ENCODE measurements at places on chromosomes 13 and 19. TPM values are rescaled to one million over a fixed set of nuclear protein-coding genes. Genes with fewer than 3 reads are reported as not detected.

- H3K27me3 ChIP-seq: no peaks in the 10 kb centered on the region
- no peak for DNase-seq
- H3K4me1 ChIP-seq: peaks cover 94% of the 10 kb centered on the region
- H3K36me3 ChIP-seq: no peaks in the 10 kb centered on the region
- no peak overlapping the region for H3K4me3 ChIP-seq
Measured at GRCh38 chr19:51807111-51807701, 12.2 kb downstream of the FPR3 start.

GRCh38 chr13:106089261-106089980 is 446.0 kb downstream of the EFNB2 start:
- no peaks in the 10 kb centered on the region for H3K4me1 ChIP-seq
- no peak overlapping the region for H3K27ac ChIP-seq

- H3K27ac ChIP-seq: no peak overlapping the region
- H3K36me3 ChIP-seq: no peaks in the 10 kb centered on the region
- no peak overlapping the region for H3K4me3 ChIP-seq
- H3K4me1 ChIP-seq: no peaks in the 10 kb centered on the region
Measured at GRCh38 chr19:1549332-1549945, 18.7 kb downstream of the MEX3D start.

DNA sequence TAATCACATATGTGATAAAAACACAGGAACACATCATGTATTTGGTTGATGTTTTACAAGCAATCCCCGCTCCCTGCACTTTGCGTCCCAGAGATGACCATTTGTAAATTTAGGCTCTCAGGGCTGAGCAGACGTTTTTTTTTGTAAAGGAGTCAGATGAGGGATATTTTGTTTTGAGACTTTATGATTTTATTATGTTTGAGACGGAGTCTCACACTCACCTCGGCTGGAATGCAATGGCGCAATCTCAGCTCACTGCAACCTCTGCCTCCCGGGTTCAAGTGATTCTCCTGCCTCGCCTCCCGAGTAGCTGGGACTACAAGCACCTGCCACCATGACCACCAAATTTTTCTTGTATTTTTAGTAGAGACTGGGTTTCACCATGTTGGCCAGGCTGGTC is 1.4 kb downstream of the TLE6 start:
- no peak overlapping the region for H3K4me3 ChIP-seq
- H3K27me3 ChIP-seq: no peaks in the 10 kb centered on the region
- no peaks in the 10 kb centered on the region for H3K36me3 ChIP-seq
- H3K4me1 ChIP-seq: peaks cover 47% of the 10 kb centered on the region
- H3K27ac ChIP-seq: no peak overlapping the region
- DNase-seq: no peak

CBY2 gene
- not detected for total RNA-seq

- no peaks in the 10 kb centered on the region for H3K27me3 ChIP-seq
- H3K4me3 ChIP-seq: no peak overlapping the region
- no peaks in the 10 kb centered on the region for H3K36me3 ChIP-seq
- no peak for DNase-seq
Measured at GRCh38 chr13:77857531-77858209, 61.0 kb downstream of the EDNRB start.

GRCh38 chr19:5073153-5073844 is 104.4 kb downstream of the KDM4B start:
- H3K27ac ChIP-seq: no peak overlapping the region
- peaks cover 21% of the 10 kb centered on the region for H3K36me3 ChIP-seq
- DNase-seq: no peak
- H3K27me3 ChIP-seq: no peaks in the 10 kb centered on the region
- H3K4me3 ChIP-seq: no peak overlapping the region

DNA sequence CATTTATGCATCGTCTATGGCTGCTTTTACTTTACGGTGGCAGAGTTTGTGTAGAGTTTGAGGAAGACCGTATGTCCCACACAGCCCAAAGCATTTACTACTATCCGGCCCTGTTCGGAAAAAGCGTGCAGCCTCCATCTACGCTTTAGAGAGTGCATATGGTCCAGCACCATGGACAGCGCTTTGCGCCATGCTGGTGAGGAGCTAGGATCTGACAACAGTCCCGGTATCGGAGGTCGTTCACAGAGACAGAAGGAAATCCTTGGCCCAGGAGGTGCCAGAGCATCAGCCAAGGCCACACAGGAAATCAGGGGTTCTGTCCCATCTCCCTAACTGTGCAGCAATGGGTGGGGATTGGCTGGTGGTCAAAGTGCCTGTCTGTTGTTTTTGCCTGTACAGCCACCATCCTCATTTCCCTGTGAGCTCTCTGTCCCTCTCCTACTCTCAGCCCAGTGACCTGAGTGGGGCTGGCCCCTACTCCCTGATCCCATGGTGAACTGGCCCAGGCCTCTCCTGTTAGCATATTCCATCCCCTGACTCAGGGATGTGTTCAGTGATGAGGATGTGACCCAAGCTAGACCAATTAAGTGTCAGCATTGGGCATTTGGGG is 16.2 kb upstream of the PRODH2 start:
- no peak overlapping the region for H3K27ac ChIP-seq
- H3K27me3 ChIP-seq: peaks cover 5% of the 10 kb centered on the region
- peak; percentile 80 for DNase-seq
- no peak overlapping the region for H3K4me3 ChIP-seq
- H3K4me1 ChIP-seq: no peaks in the 10 kb centered on the region

GJB6 gene
- total RNA-seq: not detected

NCR1 gene
- not detected for total RNA-seq

DNA sequence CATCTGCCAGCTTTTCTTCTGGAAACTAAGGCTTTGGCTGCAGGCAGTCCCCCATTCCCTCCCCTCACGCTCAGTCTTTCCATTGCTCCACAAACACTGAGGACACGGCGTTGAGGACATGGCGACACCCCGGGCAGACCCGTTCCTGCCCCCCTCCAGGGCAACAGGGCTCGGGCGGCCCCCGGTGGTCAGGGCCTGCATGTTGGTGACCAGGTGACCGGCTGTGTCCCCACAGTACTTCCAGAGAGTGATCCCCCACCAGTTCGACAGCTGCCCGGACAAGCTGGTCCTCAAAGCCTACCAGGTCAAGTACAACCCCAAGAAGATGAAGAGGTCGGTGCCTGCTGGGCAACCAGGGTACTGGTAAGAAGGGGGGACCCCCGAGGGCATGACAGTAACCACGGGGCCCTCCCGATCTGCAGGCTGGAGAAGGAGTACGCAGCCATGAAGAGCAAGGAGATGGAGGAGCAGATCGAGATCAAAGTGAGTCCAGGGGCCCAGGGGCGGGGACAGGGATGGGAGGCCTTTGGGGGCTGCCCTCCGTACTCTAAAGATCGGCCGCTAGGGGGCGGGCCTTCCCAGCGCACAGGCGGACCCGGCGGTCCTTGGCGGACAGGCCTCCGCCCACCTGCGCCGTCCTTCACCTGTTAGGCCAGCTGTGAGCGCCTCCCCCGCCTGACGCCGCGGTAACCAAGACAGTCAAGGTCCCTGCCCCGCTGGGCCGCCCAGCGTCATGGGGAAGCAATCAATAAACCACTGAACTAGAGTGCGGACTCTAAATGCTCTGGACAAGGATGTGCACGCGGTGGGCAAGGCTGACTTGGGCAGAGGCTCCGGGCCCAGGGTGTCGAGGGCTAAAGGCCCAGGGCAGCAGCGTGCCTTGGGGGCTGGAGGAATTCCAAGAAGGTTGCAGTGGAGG is 21.1 kb downstream of the PRR36 start:
- no peaks in the 10 kb centered on the region for H3K27me3 ChIP-seq
- H3K27ac ChIP-seq: no peak overlapping the region
- peaks cover 14% of the 10 kb centered on the region for H3K4me1 ChIP-seq
- peaks cover 9% of the 10 kb centered on the region for H3K36me3 ChIP-seq
- DNase-seq: no peak
- H3K4me3 ChIP-seq: no peak overlapping the region

DNA sequence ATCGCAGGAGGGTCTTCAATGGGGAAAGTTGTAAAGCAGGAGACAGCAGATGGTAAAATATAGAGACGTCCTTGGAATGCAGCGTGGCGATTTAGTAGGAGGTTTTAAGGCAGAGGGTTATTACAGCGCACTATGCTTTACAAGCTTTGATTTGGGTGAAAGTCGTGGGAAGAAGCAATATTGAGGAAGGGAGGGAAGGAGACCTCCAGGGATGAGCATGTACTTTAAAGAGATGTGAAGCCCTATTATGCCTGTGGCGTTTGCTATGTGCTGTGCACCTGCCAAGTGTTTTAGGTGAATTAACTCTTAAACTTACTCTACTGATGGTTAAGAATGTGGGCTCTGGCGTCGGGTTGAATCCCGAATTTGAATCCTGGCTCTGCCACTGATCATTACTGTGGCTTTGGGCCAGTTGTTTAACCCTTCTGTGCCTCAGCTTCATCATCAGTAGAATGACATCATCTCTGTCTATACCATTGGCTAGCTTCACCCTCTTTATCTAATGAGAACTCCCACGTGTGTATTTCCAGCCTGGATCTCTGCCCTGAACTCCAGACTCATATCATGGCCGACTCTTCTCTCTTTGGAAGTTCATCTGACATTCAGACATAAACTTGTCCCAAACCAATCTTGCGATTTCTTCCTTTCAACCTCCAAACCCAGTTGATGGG is 583 bp downstream of the CCDC61 start:
- H3K27ac ChIP-seq: peak overlapping the region; percentile 89
- peak overlapping the region; percentile 84 for H3K4me3 ChIP-seq
- H3K36me3 ChIP-seq: no peaks in the 10 kb centered on the region
- H3K4me1 ChIP-seq: peaks cover 22% of the 10 kb centered on the region
- no peak for DNase-seq
- no peaks in the 10 kb centered on the region for H3K27me3 ChIP-seq

CHST8 gene
- total RNA-seq: not detected

CYP2A6 gene
- not detected for total RNA-seq

DNA sequence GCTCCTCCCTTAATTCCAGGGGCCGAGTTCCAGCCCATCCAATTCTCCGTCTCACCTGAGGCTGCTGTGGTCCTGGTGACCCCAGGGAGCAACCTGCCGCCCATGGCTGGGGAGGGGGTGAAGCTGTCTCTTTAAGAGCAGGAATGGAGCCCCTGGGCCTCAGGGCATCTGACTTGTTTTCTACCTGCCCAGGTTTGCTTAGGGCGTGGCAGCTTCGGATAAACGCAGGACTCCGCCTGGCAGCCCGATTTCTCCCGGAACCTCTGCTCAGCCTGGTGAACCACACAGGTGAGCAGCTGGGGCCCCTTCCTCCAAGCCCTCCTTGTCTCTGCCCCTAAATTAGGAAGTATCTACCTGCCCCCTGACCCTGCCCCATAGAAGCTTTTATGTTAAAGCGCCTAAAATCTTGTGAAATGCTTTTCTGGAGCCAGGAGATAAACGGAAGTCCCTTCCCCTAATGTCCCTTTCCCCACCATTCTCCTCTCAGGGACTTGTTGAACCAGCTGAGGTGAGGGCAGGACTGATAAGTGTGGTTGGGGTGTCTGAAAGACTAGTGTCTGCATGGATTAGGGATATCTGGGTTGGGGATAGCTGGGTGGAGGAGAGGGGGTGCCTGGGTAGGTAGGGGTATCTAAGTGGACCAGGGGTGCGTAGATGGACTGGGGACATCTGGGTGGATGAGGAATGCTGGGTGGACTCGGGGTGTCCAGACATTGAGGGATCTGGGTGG is 614 bp downstream of the FXYD3 start:
- no peak overlapping the region for H3K4me3 ChIP-seq
- peaks cover 6% of the 10 kb centered on the region for H3K4me1 ChIP-seq
- no peaks in the 10 kb centered on the region for H3K36me3 ChIP-seq

GRCh38 chr13:46577696-46578589 is 25.0 kb downstream of the LRCH1 start:
- DNase-seq: no peak
- H3K27me3 ChIP-seq: no peaks in the 10 kb centered on the region
- H3K4me1 ChIP-seq: peaks cover 73% of the 10 kb centered on the region
- H3K4me3 ChIP-seq: no peak overlapping the region
- no peaks in the 10 kb centered on the region for H3K36me3 ChIP-seq

DNA sequence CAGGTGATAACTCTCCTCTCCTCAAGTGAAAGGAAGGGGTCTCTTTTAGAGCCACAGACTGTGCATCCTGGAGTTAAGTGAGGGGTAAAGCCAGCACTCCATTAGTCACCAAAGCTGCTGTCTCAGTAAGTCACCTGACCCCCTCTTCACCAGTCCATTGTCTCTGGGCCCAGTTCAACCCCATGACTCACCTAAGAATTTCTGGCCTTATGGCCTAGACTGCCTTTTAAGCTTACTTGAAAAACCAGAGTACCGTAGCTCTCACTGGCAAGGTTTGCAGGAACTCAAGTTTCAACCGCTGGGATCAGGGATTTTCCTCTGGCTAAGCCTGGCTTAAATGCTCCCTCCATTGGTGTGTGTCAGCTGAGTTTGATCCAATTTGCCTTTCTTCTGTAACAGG is 23.4 kb upstream of the EID2 start:
- no peaks in the 10 kb centered on the region for H3K27me3 ChIP-seq
- DNase-seq: no peak
- no peaks in the 10 kb centered on the region for H3K36me3 ChIP-seq
- H3K4me1 ChIP-seq: peaks cover under 1% of the 10 kb centered on the region
- H3K4me3 ChIP-seq: no peak overlapping the region

DNA sequence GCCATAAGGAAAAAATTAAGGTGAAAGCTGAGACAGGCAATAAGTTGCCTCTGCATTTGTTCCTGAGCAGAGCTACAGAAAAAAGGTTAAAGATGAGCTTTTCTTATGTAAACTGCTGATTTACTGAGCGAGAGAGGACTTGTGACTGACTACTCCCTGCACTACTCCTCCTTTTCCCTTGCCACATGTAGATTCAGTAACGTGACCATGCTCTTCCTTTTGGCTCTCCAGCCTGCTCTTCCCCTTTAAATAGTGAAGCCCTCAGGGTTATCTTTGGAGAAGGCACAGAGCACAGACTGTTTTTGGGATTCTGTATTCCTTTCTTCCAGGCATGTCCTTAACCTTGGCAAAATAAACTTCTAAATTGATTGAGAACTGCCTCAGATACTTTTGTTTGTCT is 630.2 kb downstream of the UQCRFS1 start:
- no peaks in the 10 kb centered on the region for H3K27me3 ChIP-seq
- H3K4me3 ChIP-seq: no peak overlapping the region
- H3K36me3 ChIP-seq: no peaks in the 10 kb centered on the region
- no peak overlapping the region for H3K27ac ChIP-seq

PLPP2 gene
- 1.3 TPM for total RNA-seq

- DNase-seq: no peak
- no peak overlapping the region for H3K27ac ChIP-seq
- H3K27me3 ChIP-seq: no peaks in the 10 kb centered on the region
- no peaks in the 10 kb centered on the region for H3K4me1 ChIP-seq
- no peaks in the 10 kb centered on the region for H3K36me3 ChIP-seq
Measured at GRCh38 chr13:107079423-107080049, 511.6 kb upstream of the ARGLU1 start.

DNA sequence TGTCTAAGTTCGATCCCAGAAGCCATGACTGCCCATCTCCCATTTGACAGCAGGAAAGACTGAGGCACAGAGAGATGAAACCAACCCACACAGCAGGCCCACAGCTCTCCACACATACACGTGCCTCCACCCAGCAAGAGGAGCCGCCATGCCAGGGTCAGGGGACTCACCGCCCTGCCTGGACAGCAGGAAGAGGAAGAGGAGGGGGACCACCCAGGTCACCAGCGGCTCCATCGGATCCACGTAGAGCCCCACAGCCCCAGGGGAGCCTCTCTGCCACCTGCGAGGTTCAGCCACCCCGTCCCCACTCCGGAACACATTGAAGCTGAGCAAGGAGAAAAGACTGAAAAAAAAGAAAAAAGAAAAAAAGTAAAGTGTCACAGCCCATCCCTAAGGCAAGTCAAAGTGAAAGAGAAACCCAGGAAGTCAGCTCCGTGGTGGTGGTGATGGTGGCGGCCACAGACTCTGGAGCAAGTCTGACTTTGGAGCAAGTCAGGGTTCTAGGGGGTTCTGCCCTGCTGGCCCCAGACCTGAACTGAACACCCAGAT is at the start of gene IL12RB1:
Gene IL12RB1 (minus strand): TSS at position 345 of the 549 bp plus-strand sequence. CDS start 111 bp downstream, at position 234.
- peak within 1 kb of the TSS; percentile 43 for H3K4me3 ChIP-seq
- H3K4me1 ChIP-seq: no peaks in the 10 kb centered on the region
- no peaks in the 10 kb centered on the region for H3K36me3 ChIP-seq
- H3K27ac ChIP-seq: no peak within 1 kb of the TSS
- H3K27me3 ChIP-seq: no peaks in the 10 kb centered on the region

All from heart left ventricle (tissue), 16 donors.